A549 treated with dexamethasone at 1 μM for 4 hours (cell line): ENCODE measurements at places on chromosomes 2 and 18. TPM values are rescaled to one million over a fixed set of nuclear protein-coding genes. Genes with fewer than 3 reads are reported as not detected.

ZAP70 gene
- total RNA-seq = 0.09 to 0.19 TPM in 2 of 5 replicates, not detected in the others

ALPI gene
- total RNA-seq = 0.02 to 0.05 TPM (median 0.04 TPM) in 3 of 5 replicates, not detected in the others

TCF23 gene
- total RNA-seq = not detected in 5 replicates

SIGLEC15 gene
- not detected in 5 replicates for total RNA-seq

MORN2 gene
- 33.7 to 48.2 TPM (median 36.6 TPM) in 5 replicates for total RNA-seq

SLC8A1 gene
- 0.17 to 0.40 TPM (median 0.31 TPM) in 5 replicates for total RNA-seq

ESPNL gene
- total RNA-seq = 0.13 to 0.22 TPM (median 0.16 TPM) in 4 of 5 replicates, not detected in the other

NPPC gene
- 0.32 to 0.67 TPM (median 0.42 TPM) in 5 replicates for total RNA-seq

PRKAG3 gene
- total RNA-seq = 0.04 TPM in 1 of 5 replicates, not detected in the others

MRPS5 gene
- 75.9 to 79.2 TPM (median 76.8 TPM) in 5 replicates for total RNA-seq

PHLPP1 gene
- total RNA-seq = 6.7 to 10.1 TPM (median 8.6 TPM) in 5 replicates

NAT8 gene
- total RNA-seq = not detected in 5 replicates

GPR39 gene
- 5.9 to 8.5 TPM (median 7.4 TPM) in 5 replicates for total RNA-seq

CPO gene
- 0.11 to 0.16 TPM in 2 of 5 replicates, not detected in the others for total RNA-seq

DSC2 gene
- 0.64 to 1.1 TPM (median 1.0 TPM) in 5 replicates for total RNA-seq

SERPINB10 gene
- not detected in 5 replicates for total RNA-seq

C18orf32 gene
- 17.2 to 22.3 TPM (median 20.8 TPM) in 5 replicates for total RNA-seq

ANKRD30BL gene
- total RNA-seq = not detected in 5 replicates

GKN1 gene
- 0.24 to 0.56 TPM (median 0.41 TPM) in 5 replicates for total RNA-seq

SKOR2 gene
- not detected in 5 replicates for total RNA-seq

CTNNA2 gene
- 0.19 to 0.89 TPM (median 0.33 TPM) in 5 replicates for total RNA-seq

PARD6G gene
- 1.8 to 2.8 TPM (median 2.3 TPM) in 5 replicates for total RNA-seq

DTNA gene
- total RNA-seq = 0.05 to 0.35 TPM (median 0.16 TPM) in 4 of 5 replicates, not detected in the other

GPC1 gene
- total RNA-seq = 148 to 254 TPM (median 237 TPM) in 5 replicates

REG3G gene
- not detected in 5 replicates for total RNA-seq

SLC11A1 gene
- total RNA-seq = 0.11 to 0.20 TPM (median 0.16 TPM) in 5 replicates
